D721Med (cell line): ENCODE measurements at places on chromosomes 7 and 10.

DNA sequence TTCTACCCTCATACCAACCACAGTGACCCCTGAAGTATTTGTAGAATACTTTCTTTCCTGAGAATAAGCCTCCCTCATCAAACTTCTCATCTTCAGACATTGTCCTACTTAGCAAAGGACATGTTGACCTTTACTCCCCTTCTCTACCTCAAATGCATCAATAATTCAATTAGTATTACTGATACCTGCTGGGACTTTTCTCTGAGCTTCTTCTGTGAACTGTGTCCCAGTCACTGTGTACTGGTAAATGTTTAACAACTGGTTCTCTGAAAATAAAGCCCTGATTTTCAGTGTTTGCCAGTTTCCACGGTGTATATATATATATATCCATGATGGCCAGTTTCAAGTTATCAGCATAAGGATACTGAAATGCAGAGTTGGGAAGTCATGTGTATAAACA is 12.2 kb downstream of the PANK1 start:
- no peak for DNase-seq

GRCh38 chr7:157574120-157574825 is 237.5 kb downstream of the DNAJB6 start:
- no peak for DNase-seq

DNA sequence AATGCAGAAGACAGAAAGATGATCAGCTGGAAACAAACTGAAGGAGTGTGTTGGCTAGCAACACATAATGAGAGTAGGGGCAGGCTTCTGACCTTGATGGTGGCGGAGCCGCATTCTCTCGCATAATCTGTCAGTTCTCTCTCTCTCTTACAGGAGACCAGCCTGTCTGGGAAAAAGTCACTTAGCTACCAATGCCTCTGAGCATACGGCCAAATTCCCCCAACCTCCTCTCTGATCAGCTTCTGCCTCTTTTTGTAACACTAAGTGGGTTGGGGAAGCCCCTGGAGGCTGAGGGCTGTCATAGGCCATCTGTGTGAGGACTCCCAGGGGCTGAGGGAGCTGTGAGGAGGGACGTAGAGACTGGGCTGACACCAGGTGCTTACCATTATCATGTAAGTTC is 104.6 kb downstream of the HIPK2 start:
- DNase-seq, result no peak

DNA sequence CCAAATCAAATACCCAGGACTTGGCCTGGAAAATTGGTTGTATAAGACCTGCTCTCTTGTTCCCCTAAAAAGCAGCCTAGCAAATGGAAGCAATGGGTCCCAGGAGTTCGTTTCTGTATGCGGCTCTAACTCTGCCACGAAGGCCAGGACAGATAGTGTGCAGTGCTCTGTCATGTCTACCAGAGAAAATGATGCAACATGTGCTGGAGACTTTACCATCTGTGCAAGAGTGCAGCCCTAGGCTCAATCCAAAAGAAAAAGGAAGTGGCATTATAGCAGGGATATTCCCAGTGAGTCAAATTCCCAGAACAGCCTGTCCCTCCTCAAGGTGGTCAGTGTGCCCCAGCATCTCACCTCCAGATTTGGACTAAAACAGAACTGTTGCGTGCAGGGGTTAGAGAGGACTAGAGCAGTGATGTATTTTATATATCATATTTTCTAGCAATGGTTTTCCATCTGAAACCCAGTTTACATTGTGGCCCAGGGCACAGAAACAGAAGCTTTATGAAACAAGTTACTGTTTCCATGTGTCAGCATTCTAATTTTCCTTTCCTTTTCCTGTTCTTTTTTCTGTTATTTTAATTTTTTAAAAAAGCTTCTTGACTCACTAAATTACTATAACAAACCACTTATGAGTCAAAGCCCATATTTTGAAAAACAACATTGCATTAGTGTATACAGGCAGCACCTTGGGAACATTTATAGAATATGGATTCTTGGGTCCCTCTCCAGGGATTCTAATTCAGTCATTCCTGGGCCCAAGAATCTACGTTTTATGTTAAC is 311.2 kb downstream of the RNLS start:
- no peak for DNase-seq
